Renal cortical epithelial cell (primary cell): ENCODE measurements at places on chromosomes 13 and 19.

DNA sequence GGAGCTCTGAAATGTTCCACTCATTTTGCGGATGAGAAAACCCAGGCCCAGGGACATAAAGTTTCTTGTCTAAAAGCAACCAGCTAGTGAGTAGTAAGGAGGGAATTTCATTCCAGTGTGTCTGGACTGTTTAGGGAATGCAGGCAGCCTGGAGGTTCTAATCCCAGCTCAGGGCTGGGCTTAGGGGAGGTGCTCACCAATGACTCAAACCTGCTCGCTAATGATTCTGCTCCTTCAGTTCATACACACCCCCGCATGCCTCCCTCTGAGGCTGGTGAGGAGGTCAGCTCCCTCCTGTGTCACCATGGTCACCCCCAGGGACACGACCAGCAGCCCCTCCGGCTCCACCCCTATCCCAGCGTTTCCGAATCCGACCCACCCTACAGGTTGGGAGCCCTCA is 34.6 kb downstream of the CYP4F2 start:
- peak; percentile 49 for DNase-seq

DNA sequence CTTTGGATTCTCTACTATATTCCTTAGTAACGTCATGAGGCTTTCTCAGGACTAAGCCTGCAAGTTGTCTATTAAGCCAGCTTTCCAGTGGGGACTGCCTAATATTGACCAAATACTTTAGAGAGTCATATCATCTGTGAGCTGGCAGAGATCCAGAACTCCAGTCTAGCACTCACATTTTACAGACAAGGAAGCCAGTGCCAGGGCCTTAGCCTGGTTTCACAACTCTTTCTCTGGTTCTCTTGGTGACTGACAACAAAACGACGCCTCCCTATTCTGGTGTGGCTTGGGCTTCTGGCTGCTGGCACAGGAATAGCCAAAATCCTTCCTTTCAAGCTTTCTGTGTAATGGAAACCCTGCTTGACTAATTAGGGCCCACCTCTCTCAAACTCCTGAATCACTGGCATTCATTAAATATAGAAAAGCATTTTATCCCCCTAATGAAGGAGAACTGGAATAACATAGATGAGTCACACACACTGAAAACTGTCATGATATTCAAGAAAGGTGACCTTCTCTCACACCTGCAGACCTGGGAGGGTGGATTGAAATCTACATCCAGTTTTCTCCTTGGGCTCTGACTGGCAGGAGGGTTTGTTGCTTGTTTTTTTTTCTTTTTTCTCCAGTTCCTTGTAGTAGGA is 75.2 kb upstream of the UBL3 start:
- peak; percentile 93 for DNase-seq

DNA sequence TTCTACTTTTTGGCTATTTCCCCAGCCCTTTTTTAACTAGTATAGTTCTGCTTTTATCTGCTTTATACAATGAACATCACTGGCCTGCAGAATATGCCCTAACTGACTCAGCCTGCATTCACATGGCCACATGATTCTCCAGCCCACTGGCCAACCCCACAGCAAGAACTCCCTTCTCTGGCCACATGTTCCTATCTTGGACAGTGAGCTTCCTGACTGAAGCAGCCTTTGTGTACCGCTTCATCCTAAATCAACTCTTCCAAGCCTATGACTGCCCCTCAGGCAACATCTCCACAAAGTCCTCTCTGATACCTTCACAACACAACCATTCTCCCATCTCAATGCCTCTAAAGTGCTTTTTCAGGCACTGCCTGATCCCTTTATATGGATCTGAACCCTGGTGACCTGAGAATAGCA is 214.1 kb downstream of the COL4A1 start:
- no peak for DNase-seq

DNA sequence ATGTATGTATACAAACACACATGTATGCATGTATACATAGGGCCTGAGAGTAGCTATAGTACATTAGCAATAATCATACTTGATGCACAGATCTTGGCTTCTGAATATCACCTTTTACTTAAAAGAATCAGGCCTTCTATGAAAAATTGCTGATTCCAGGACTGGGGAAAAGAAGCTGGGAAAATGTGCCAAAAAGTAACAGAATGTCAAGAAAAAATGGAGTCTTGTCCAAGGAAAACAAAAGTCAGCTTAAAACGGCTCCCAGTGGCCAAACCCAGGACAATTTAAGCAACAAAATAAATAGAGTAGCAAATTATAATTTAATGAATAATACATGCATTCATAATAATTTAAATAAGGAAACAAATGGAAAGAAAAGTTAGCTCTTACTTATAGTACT is 2104.9 kb downstream of the PCDH9 start:
- DNase-seq: no peak

DNA sequence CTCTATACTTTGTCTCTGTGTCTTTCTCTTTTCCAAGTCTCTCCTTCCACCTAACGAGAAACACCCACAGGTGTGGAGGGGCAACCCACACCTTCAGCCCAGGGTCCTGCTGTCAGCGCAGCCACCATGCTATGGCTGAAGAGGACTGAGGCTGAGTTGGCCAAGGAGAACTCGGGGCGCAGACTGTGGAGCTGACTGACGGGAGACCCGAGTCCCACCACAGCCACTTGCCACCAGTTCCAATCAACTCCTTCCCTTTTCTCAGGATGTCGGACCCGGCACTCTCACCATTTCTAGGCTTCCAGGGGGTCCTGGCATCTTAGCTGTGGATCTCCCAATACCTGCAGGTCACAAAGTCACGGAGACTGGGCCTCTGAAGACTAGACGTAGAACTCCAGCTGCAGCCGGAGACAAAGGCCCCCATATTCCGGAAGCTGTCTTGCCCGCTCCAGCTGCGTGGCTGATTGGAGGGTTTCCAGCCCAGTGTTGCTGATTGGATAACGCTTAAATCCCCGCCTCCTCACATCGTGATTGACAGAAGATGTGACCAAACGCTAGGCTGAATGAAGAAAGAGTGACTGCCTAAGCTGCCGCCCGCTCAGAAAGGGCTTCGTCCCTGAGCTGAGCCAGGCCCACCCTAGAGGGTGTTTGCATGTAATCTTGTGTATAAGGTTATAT is 63.6 kb downstream of the ZNF429 start:
- DNase-seq: peak; percentile 91
